SK-N-SH (cell line): ENCODE measurements at places on chromosomes 5 and 9.

- H3K27me3 ChIP-seq: no peaks in the 10 kb centered on the region
- no peaks in the 10 kb centered on the region for H3K36me3 ChIP-seq
- DNase-seq: no peak
- H3K27ac ChIP-seq: no peak overlapping the region
Observed at GRCh38 chr5:94281236-94281801, 337.1 kb downstream of the KIAA0825 start.

GRCh38 chr9:136159851-136160250 lies 41.2 kb upstream of the TMEM250 start:
- no peaks in the 10 kb centered on the region for H3K4me1 ChIP-seq
- H3K36me3 ChIP-seq: no peaks in the 10 kb centered on the region
- H3K27ac ChIP-seq: no peak overlapping the region

GRCh38 chr5:10157085-10157669 lies 92.5 kb downstream of the ATPSCKMT start:
- H3K4me3 ChIP-seq: no peak overlapping the region
- no peak overlapping the region for H3K27ac ChIP-seq
- H3K36me3 ChIP-seq: no peaks in the 10 kb centered on the region
- H3K27me3 ChIP-seq: no peaks in the 10 kb centered on the region; the same call in 1 of the 2 replicates
- DNase-seq: no peak

DNA sequence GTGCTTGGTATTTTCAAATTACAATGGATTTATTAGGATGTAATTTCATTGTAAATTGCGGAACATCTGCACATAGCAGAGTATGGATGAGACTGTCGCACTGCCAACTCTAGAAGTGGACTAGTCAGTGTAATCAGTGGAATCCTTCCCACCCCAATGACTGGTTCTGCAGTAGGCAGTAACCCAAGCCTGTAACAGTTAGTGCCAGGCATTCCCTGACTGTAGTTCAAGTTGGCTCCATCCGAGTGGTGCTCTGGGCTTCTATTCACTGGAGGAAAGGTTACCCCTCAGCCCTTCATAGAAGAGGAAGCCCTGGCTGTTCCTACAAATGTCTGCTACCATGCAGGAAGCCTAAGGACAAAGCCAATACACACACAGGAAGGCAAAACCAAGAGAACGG lies 23.2 kb downstream of the AK3 start:
- DNase-seq: no peak
- H3K4me1 ChIP-seq: no peaks in the 10 kb centered on the region
- peaks cover 50% of the 10 kb centered on the region for H3K36me3 ChIP-seq

- peaks cover 44% of the 10 kb centered on the region for H3K4me1 ChIP-seq
- no peaks in the 10 kb centered on the region for H3K27me3 ChIP-seq
- no peaks in the 10 kb centered on the region for H3K36me3 ChIP-seq
- no peak overlapping the region for H3K4me3 ChIP-seq
Observed at GRCh38 chr5:14174230-14174636, 31.1 kb downstream of the TRIO start.

DNA sequence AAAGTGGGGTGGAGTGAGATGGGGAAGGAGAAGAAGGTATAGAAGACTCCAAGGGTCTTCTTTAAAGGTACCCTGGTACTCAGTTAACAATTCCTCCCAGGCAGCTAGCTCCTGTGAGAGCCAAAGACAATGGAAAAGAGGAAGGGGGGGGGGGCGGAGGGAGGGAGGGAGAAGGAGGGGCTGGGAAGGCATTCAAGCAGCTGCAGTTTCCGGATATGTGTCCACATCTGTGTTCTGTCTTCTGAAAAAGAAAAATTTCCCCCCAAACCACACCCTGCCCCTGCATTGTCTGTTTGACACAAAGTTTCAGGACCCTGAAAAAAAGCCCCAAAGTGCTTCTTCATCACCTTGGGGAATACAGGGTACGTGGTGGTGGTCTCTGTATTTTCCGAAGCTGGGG lies 11.1 kb downstream of the SPRY4 start:
- H3K36me3 ChIP-seq: peaks cover 72% of the 10 kb centered on the region
- H3K4me3 ChIP-seq: no peak overlapping the region
- peaks cover 44% of the 10 kb centered on the region for H3K4me1 ChIP-seq

- peak; percentile 61 for DNase-seq
- no peaks in the 10 kb centered on the region for H3K27me3 ChIP-seq
- peaks cover 15% of the 10 kb centered on the region for H3K4me1 ChIP-seq
- H3K27ac ChIP-seq: peak overlapping the region; percentile 87
Observed at GRCh38 chr9:20351715-20352114, 270.6 kb downstream of the MLLT3 start.

DNA sequence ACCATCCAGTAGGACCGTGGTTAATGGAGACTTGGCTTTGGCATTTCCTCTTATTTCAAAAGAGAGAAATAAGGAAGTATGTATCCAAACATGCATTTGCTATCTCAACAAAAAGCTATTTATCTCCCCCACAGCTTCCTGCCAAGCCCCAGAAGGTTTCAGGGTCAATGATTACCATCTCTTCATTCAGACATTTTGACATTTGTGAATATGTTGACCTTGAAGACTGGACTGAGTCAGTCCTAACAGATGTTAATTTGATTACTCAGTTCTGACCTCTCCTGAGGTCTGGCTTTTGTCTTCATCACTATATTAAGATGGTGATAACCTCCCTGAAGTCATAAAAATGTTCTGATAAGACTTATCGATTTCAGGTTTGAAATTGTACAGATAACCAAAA lies 479.4 kb downstream of the AGTPBP1 start:
- no peaks in the 10 kb centered on the region for H3K36me3 ChIP-seq
- no peaks in the 10 kb centered on the region for H3K27me3 ChIP-seq
- no peaks in the 10 kb centered on the region for H3K4me1 ChIP-seq

GRCh38 chr5:123671042-123671441 lies 159.1 kb downstream of the CSNK1G3 start:
- DNase-seq: peak; percentile 27
- no peak overlapping the region for H3K4me3 ChIP-seq
- H3K4me1 ChIP-seq: peaks cover 8% of the 10 kb centered on the region
- no peaks in the 10 kb centered on the region for H3K36me3 ChIP-seq
- H3K27me3 ChIP-seq: no peaks in the 10 kb centered on the region

DNA sequence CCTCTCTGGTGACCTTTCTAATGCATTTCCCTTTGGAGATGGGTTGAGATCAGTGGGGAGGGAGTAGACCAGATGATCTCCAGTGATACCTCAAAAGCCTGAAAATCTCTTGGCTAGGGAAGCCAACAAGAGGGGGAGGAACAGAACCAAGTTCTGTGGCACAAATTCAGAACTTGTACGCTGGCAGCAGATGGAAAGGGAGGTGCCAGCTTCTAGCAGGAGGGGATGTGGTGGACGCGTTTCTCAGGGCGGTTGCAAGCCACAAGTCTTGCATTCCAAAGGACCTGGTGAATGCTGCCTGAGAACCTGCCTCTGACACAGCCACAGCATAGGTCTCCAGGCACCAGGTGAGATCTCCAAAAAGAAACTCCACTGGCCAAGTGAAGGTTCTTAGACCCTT lies 13.4 kb downstream of the SLIT3 start:
- no peak for DNase-seq
- no peak overlapping the region for H3K27ac ChIP-seq
- peaks cover 28% of the 10 kb centered on the region; the same call in 1 of the 2 replicates for H3K36me3 ChIP-seq
- H3K4me3 ChIP-seq: no peak overlapping the region
- no peaks in the 10 kb centered on the region for H3K27me3 ChIP-seq
- no peaks in the 10 kb centered on the region for H3K4me1 ChIP-seq

- H3K4me1 ChIP-seq: peaks cover 13% of the 10 kb centered on the region; the same call in 1 of the 2 replicates
- no peak overlapping the region for H3K27ac ChIP-seq
- no peak for DNase-seq
Observed at GRCh38 chr9:133775951-133776905, 38.1 kb upstream of the SARDH start.

DNA sequence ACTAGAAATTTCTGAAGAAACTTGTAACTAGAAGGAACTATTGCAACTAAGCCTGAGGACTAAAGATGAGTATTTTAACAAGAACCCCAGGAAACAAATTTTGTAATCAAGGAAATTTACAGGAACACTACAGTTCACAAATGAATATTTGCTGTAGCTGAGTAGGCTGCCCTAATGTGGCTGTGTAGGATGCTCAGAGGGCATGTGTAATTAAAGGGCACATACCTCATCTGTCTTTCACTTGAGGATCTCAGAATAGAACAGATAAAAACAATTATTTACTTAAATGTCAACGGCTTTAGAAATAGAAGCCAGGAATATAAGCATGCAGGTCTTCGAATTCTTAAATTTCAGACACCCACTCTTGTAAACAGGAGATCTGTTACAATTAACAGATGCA lies 119.8 kb downstream of the MED27 start:
- no peak for DNase-seq
- H3K27me3 ChIP-seq: no peaks in the 10 kb centered on the region
- H3K4me1 ChIP-seq: no peaks in the 10 kb centered on the region; the same call in 1 of the 2 replicates
- no peaks in the 10 kb centered on the region for H3K36me3 ChIP-seq
- H3K4me3 ChIP-seq: no peak overlapping the region
- no peak overlapping the region for H3K27ac ChIP-seq

DNA sequence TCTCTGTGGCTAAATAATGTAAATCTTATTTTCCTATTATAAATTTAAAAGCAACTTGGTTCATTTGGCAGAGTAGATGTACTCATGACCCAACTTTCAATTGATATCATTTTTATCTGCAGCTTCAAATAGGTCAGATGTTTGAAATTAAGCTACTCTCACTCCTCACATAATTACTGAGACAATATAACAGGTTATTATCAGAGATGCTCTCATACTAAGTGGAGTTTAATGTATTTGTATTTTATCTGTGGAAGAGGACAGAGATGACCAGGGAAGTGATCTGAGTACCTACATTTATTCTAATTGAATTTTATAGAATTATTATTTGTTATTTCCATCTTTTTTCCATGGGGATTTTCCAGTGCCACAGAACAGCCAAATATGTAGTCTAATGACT lies 177.4 kb upstream of the PRLR start:
- no peak overlapping the region for H3K4me3 ChIP-seq
- no peak overlapping the region for H3K27ac ChIP-seq
- DNase-seq: peak; percentile 47
- no peaks in the 10 kb centered on the region for H3K36me3 ChIP-seq
- no peaks in the 10 kb centered on the region for H3K27me3 ChIP-seq
